Amniotic epithelial cell (primary cell): ENCODE measurements at places on chromosomes 2 and 18.

GRCh38 chr2:218290316-218291261, 1.7 kb downstream of the TMBIM1 start:
- no peak for DNase-seq

DNA sequence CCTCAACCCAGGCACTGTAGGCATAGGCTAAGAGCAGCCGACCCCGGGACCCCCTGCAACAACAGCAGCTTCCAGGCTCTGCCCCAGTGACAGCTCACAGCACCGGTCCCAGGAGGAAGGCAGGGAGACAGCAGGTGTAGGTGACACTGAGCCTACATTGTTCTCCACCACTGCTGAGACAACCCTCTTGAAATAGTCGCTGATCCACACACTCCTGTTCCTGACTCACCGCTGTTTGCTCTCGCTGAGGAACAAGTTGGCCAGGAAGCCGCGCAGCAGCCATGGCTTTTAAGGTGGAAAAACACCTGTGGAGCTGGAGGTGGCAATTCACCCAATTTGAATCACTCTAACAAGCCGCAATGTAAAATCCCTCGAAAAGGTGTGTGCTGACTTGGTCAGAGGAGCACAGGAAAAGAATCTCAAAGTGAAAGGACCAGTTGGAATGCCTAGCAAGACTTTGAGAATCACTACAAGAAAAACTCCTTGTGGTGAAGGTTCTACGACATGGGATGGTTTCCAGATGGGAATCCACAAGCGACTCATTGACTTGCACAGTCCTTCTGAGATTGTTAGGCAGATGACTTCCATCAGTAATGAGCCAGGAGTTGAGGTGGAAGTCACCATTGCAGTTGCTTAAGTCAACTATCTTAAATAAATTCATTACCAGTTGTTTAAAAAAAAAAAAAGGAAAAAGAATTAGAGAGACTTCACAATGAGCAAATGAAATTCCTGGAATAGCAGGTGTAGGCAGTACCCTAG, 167.5 kb downstream of the ARL4C start:
- DNase-seq: peak; percentile 18

DNA sequence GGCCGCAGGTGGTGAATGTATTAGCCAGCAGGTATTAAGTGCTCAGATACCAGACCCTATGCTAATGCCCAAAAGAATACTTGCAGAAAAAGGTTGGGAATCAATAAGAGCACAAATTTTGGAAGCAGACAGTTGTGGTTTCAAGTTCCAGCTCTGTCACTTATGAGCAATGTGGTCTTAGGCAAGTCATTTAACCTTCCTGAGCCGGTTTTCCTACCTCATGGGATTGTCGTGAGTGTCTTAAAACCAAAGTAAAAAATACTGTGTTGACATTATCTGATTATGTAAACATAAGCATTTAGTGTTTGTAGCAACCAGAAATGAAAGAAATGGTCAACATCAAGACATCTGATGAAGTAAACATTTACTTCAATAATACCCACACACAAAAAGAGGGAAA, 93.0 kb upstream of the CHST9 start:
- no peak for DNase-seq

- DNase-seq: no peak
These were observed 327.5 kb upstream of the SPHKAP start for GRCh38 chr2:228509021-228509420.

DNA sequence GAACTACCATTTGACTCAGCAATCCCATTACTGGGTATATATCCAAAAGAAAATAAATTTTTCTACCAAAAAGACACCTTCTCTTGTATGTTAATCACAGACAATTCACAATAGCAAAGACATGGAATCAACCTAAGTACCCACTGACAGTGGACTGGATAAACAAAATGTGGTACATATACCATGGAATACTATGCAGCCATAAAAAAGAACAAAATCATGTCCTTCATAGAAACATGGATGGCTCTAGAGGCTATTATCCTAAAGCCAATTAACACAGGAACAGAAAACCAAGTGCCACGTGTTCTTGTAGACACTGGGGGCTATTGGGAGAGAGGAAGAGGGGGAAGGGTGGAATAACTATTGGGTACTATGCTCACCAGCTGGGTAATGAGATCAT, 27.7 kb downstream of the FLACC1 start:
- no peak for DNase-seq

DNA sequence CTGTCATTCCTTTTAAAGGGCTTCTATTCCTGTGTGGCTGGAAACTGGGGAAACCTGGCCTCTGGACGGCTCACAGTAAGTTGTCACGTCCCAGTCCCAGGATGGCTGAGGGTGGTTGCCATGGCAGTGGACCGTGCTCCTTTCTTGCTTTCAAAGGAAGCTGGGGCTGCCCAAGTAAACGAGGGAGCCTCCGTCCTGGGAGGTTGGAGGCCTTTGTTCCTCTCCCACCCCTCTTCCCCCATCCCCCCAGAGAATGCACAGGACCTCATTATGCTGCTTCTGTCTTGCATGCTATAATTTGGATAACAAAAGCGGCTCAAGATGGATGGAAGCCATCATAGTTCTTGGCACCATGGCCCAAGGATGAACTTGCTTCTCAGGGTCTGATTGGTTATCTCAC, 325.5 kb upstream of the HS6ST1 start:
- DNase-seq: no peak

- no peak for DNase-seq
These were observed 66.0 kb downstream of the TTC32 start for GRCh38 chr2:19835781-19836281.

GRCh38 chr2:138244501-138244925, 257.1 kb upstream of the SPOPL start:
- DNase-seq: no peak

DNA sequence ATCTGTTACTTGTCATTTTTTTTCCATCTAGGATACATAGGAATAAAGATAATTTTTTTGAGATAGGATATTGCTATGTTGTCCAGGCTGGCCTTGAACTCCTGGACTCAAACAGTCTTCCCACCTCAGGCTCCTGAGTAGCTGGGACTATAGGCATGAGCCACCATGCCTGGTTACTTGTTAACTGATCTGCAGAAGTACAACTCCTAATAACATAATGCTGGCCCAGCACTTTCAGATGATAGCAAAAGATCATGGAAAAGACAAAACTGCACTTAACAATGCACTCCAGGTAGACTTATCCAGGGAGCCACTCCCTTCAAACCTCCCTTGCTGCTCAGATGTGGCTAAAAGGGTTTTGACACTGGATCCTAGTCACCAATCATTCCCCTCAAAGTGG, 11.4 kb upstream of the CTDP1 start:
- no peak for DNase-seq

- no peak for DNase-seq
These were observed 53.7 kb upstream of the APCDD1 start for GRCh38 chr18:10400534-10401307.

GRCh38 chr2:141384676-141385075, 746.1 kb downstream of the LRP1B start:
- DNase-seq: peak; percentile 67

GRCh38 chr2:54103454-54104314, 11.7 kb upstream of the ACYP2 start:
- DNase-seq: peak; percentile 74
